Calu3 (cell line): ENCODE measurements at places on chromosomes 3 and 15. TPM values are rescaled to one million over a fixed set of nuclear protein-coding genes. Genes with fewer than 3 reads are reported as not detected.

GRCh38 chr3:178778589-178778988, 242.4 kb downstream of the KCNMB2 start:
- H3K4me1 ChIP-seq = no peaks in the 10 kb centered on the region
- H3K27ac ChIP-seq = no peak overlapping the region
- no peak overlapping the region for H3K4me3 ChIP-seq
- DNase-seq = no peak
- H3K27me3 ChIP-seq = no peaks in the 10 kb centered on the region

Gene ADAMTSL3
- 1.1 and 2.4 TPM in 2 replicates for total RNA-seq

- peak overlapping the region; percentile 72 for H3K27ac ChIP-seq
- H3K4me1 ChIP-seq = peaks cover 21% of the 10 kb centered on the region
- no peaks in the 10 kb centered on the region for H3K27me3 ChIP-seq
Observed at GRCh38 chr3:19948226-19948591, 1.3 kb downstream of the RAB5A start.

DNA sequence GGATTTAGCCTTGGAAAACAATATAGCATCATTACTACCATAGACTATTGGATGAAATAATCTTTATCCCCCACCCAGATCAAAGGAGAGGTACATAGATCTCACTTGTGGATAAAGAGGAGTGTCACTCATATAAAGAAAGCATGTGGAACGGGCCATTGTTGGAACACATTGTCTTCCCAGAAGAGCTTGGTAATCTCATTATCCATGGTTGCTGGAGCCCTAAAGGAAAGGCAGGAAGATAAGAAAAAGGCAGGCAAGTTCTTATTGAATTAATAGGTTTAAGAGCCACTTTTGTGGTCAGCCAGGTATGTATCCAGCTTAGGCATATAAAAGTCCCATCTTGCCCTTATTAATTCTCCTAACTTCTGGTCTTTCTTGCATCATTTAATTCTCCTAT, 659.1 kb downstream of the GRM7 start:
- no peak overlapping the region for H3K4me3 ChIP-seq
- no peaks in the 10 kb centered on the region for H3K36me3 ChIP-seq
- H3K27ac ChIP-seq = no peak overlapping the region
- no peaks in the 10 kb centered on the region for H3K4me1 ChIP-seq
- H3K27me3 ChIP-seq = no peaks in the 10 kb centered on the region

GRCh38 chr3:127220497-127220896, 27.6 kb downstream of the PRR23E start:
- no peak overlapping the region for H3K27ac ChIP-seq
- no peaks in the 10 kb centered on the region for H3K36me3 ChIP-seq
- DNase-seq = no peak
- no peak overlapping the region for H3K4me3 ChIP-seq

GRCh38 chr3:9230596-9230995, 18.9 kb downstream of the SRGAP3 start:
- no peak overlapping the region for H3K27ac ChIP-seq
- no peaks in the 10 kb centered on the region for H3K36me3 ChIP-seq
- no peaks in the 10 kb centered on the region for H3K4me1 ChIP-seq
- no peak for DNase-seq

DNA sequence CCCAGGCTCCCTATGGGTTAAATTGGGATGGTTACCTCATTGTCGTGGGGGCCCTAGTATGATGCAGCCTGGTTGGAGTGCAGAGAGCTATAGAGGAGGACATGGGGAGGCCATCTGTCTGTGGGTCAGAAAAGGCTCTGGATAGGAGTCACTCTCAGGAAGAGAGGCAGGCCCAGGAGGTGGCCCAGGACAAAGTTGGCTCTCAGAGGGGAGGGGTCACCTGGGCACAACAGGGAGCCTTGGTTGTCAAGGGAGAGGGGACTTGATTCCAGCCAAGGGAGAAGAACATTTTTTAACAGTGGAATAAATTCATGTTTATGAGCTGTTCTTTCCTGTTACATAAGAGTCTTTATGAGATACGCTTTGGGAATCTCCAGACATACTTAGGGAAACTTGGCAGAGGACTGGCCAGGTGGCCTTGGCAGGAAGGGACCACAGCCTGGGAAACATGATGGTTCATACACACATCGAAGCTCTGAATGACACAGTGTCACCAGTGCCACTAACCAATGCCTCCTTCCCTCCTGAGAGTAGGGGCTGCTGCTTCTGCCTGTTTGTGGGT, 27.5 kb upstream of the LCTL start:
- H3K4me3 ChIP-seq = no peak overlapping the region
- H3K27me3 ChIP-seq = peaks cover 11% of the 10 kb centered on the region
- peaks cover 22% of the 10 kb centered on the region for H3K4me1 ChIP-seq

DNA sequence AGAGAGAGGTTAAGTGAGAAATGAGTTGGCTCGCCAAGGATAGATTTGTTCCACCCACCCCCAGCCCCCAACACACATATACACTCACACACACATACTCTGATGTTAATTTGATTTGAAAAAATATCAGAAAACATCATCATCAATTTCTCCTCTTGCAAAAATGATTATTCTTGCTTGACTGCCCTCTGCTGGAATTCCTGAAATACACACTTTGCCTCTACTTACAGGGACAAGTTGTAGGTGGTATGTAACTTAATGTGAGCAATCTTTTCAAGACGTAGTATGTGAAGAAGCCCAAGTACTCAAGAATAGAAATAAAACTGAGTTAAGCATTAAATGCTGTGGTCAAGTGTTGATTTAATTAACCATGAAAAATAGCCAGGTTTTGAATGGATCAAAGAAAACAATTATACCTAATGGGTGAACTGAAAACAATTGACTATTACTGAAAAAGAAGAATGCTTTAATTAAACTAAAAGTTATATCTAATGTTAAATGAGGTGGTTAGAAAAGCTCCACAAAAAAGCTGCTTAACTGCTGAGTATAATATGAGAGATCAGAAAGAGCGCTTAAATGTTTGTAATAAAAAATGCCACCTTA, 46.6 kb upstream of the MDFIC2 start:
- no peak overlapping the region for H3K4me3 ChIP-seq
- no peak overlapping the region for H3K27ac ChIP-seq
- H3K36me3 ChIP-seq = no peaks in the 10 kb centered on the region

- no peak for DNase-seq
- no peaks in the 10 kb centered on the region for H3K4me1 ChIP-seq
- H3K36me3 ChIP-seq = no peaks in the 10 kb centered on the region
- H3K4me3 ChIP-seq = no peak overlapping the region
Observed at GRCh38 chr15:29631076-29632070, 190.9 kb downstream of the TJP1 start.

GRCh38 chr3:172148241-172148640, 108.9 kb downstream of the FNDC3B start:
- H3K4me1 ChIP-seq = peaks cover 67% of the 10 kb centered on the region
- DNase-seq = no peak
- peak overlapping the region; percentile 77 for H3K27ac ChIP-seq
- peaks cover 85% of the 10 kb centered on the region for H3K36me3 ChIP-seq
- no peaks in the 10 kb centered on the region for H3K27me3 ChIP-seq

Gene PP2D1
- total RNA-seq = not detected in 2 replicates

Gene TRIM71
- total RNA-seq = not detected in 2 replicates

- H3K36me3 ChIP-seq = no peaks in the 10 kb centered on the region
- DNase-seq = no peak
- peaks cover 13% of the 10 kb centered on the region for H3K27me3 ChIP-seq
- H3K4me3 ChIP-seq = no peak overlapping the region
Observed at GRCh38 chr15:83318861-83319415, 34.5 kb upstream of the BNC1 start.

Gene KIF23
- 71.8 and 108 TPM in 2 replicates for total RNA-seq

Gene VWA5B2
- 0.54 and 0.90 TPM in 2 replicates for total RNA-seq

DNA sequence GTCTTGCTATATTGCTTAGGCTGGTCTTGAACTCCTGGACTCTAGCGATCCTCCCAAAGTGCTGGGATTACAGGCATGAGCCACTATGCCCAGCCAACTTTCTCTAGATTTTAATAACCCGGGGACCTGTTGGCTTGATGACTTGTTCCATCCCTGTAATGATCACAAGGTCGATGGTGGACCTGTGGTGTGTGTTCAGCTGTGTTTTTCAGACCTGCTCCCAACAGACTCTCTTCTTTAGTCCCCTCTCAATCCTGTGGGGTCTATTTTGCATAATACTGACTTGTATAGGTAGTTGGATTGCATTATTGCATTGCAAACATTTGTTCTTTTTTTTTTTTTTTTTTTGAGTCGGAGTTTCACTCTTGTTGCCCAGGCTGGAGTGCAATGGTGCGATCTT, 1.9 kb downstream of the MAP2K1 start:
- DNase-seq = no peak
- H3K27ac ChIP-seq = no peak overlapping the region
- H3K36me3 ChIP-seq = peaks cover 33% of the 10 kb centered on the region
- no peaks in the 10 kb centered on the region for H3K27me3 ChIP-seq

Gene CLDN18
- total RNA-seq = 0.85 and 3.3 TPM in 2 replicates

DNA sequence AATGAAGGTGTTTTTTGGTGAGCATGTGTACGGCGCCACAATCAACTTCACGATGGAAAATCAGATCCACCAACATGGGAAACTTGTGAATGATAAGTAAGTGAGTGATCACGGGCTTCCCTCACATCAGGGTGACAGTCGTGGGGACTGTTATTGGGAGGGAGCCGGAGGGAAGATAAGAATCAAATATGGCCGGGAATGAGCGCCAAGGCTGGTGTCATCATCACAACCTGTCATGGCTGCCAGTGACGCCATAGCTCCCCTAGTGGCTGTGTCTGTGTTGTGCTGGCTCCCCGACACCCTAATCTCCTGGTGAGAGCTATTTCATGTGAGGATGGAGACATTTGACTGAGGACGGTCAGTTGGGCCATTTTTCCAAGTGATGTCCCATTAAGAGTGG, 168.5 kb downstream of the SV2B start:
- H3K27me3 ChIP-seq = peaks cover 71% of the 10 kb centered on the region
- no peak for DNase-seq

GRCh38 chr15:48963524-48964113, at the start of gene SHC4:
TSS of gene SHC4 (minus strand) at chr15:48963919. CDS start at chr15:48963015, 904 bp downstream.
- H3K4me3 ChIP-seq = peak within 1 kb of the TSS; percentile 70
- peak within 1 kb of the TSS; percentile 67 for H3K27ac ChIP-seq
- H3K36me3 ChIP-seq = peaks cover 13% of the 10 kb centered on the region
- no peaks in the 10 kb centered on the region for H3K27me3 ChIP-seq
- peak; percentile 37 for DNase-seq

DNA sequence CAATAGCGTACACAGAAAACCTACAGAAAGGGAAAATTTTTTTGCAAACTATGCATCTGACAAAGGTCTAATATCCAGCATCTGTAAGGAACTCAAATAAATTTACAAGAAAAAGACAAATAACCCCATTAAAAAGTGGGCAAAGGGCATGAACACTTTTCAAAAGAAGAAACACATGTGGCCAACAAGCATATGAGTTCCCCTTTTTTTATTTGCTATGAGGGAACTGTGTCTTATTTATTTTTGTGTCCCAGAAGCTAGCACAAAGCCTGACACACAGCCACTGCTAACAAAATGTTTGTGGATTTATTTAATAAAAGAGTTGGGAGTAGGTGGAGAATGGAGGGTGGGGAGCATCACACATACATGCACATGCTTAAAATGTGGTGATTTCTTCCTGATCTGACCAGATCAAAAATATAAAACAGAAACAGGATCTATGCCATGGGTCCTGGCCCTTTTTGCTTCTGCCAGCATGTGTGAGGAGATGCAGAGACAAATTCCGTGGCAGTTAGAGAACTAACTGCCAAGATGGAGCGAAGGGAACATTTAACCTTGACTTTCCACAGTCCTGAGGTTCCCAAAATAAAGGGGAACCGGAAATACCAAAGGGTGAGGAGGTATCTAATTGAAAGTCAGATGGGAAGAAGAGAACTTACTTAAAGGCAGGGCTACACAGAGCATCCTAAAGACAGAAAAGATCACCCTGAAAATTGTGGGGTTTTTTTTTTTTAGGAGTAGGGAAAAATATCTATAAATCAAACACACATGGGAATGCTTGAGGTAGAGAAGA, at the start of gene TMEM202:
Gene TMEM202 (plus strand): TSS at position 510 of the 793 bp plus-strand sequence. CDS start 22 bp downstream, at position 532.
- H3K4me3 ChIP-seq = no peak within 1 kb of the TSS
- peaks cover 75% of the 10 kb centered on the region for H3K27me3 ChIP-seq
- no peak within 1 kb of the TSS for H3K27ac ChIP-seq
- H3K36me3 ChIP-seq = no peaks in the 10 kb centered on the region

Gene CFAP92
- total RNA-seq = 0.92 and 1.3 TPM in 2 replicates

Gene PAQR5
- 1.8 and 2.5 TPM in 2 replicates for total RNA-seq

Gene RETNLB
- total RNA-seq = not detected in 2 replicates

GRCh38 chr15:70810916-70811578, 42.9 kb downstream of the LARP6 start:
- peaks cover 14% of the 10 kb centered on the region for H3K27me3 ChIP-seq
- no peaks in the 10 kb centered on the region for H3K36me3 ChIP-seq
- H3K4me1 ChIP-seq = no peaks in the 10 kb centered on the region
- no peak overlapping the region for H3K4me3 ChIP-seq

DNA sequence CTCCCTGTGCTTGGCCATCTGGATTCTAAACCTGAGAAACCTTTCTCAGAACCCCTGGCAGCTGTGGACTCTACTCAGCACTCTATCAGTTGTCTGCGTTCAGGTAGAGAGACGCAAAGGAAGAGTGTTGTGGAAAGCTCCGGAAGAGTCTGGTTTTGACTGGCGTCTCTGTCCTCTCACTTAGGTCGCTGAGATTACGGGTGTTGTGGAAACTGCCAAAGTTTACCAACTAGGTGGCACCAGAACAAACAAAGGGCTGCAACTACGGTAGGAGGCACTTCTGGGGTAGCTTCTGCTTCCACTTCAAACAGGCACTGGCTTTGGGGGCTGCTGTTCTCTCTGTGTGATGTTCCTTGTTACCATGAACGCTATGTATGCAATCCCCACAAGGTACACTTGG, 19.2 kb upstream of the ITPKA start:
- H3K4me1 ChIP-seq = no peaks in the 10 kb centered on the region
- no peak overlapping the region for H3K4me3 ChIP-seq
- H3K27ac ChIP-seq = no peak overlapping the region
- no peak for DNase-seq
- peaks cover 11% of the 10 kb centered on the region for H3K36me3 ChIP-seq
- H3K27me3 ChIP-seq = no peaks in the 10 kb centered on the region

GRCh38 chr3:15645740-15646501, 44.4 kb downstream of the BTD start:
- H3K27me3 ChIP-seq = no peaks in the 10 kb centered on the region
- no peak for DNase-seq
- H3K4me3 ChIP-seq = no peak overlapping the region
- H3K4me1 ChIP-seq = no peaks in the 10 kb centered on the region
- no peaks in the 10 kb centered on the region for H3K36me3 ChIP-seq

DNA sequence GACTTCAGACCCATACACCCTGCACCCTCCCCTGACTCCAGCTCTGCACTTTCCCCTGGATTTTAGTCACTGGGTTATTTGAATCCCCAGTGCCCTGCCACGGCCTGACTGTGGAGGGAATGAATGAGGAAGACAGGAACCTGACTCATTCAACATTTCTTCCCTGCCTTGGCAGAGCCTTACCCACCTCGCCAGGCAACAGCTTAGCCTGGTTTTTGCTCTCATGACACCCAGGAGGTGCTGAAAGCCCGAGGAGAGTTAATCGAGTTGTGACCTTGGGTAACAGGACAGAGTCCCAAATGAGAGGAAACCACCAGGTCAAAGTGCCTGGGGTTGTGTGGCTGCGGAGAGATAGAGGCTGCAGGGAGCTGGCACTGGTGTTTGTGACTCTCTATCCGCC, 128.3 kb downstream of the SMAD6 start:
- peak; percentile 76 for DNase-seq
- H3K27ac ChIP-seq = no peak overlapping the region
- H3K27me3 ChIP-seq = no peaks in the 10 kb centered on the region
- H3K4me1 ChIP-seq = peaks cover 56% of the 10 kb centered on the region
